ENCODE measurements at places on chromosomes 3 and 15.

- H3K4me1 ChIP-seq = no peaks in the 10 kb centered on the region
- H3K27ac ChIP-seq = no peak overlapping the region
- DNase-seq = no peak
- H3K27me3 ChIP-seq = no peaks in the 10 kb centered on the region
- no peaks in the 10 kb centered on the region for H3K36me3 ChIP-seq
Measured at GRCh38 chr3:95277613-95278012, 1214.8 kb downstream of the NSUN3 start.

- no peak for DNase-seq
- H3K27ac ChIP-seq = no peak overlapping the region
- no peak overlapping the region for H3K4me3 ChIP-seq
- no peaks in the 10 kb centered on the region for H3K4me1 ChIP-seq
Measured at GRCh38 chr3:128550113-128550440, 57.1 kb upstream of the GATA2 start.

GRCh38 chr3:187739561-187740332 lies 5.5 kb downstream of the BCL6 start:
- H3K36me3 ChIP-seq = peaks cover 14% of the 10 kb centered on the region
- DNase-seq = peak; percentile 91
- peaks cover 62% of the 10 kb centered on the region for H3K4me1 ChIP-seq

GRCh38 chr15:65916664-65917406 lies 47.5 kb downstream of the RAB11A start:
- H3K4me3 ChIP-seq = peak overlapping the region; percentile 28
- peak overlapping the region; percentile 10 for H3K27ac ChIP-seq
- DNase-seq = peak; percentile 65
- H3K4me1 ChIP-seq = peaks cover 45% of the 10 kb centered on the region
- no peaks in the 10 kb centered on the region for H3K27me3 ChIP-seq

- no peak overlapping the region for H3K27ac ChIP-seq
- no peak for DNase-seq
- no peaks in the 10 kb centered on the region for H3K4me1 ChIP-seq
Measured at GRCh38 chr3:69766638-69767037, 27.4 kb downstream of the MITF start.

DNA sequence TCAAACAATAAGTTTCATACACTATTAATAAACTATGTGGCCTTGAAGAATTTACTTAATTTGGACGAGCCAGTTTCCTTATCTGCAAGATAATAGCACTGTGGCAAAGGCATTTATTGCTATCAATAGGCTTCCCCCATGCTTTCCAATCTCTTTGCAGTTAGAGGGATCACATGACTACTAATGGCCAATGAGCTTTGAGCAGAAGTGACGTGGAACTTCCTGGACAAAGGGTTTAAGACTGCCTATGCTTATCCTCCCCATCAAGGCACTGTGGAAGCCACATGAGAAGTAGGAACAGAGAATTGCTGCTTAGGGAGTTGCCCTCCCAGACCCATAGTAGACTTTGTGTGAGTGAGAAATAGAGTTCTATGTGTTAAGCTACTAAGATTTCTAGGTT lies 16.7 kb upstream of the ZMAT3 start:
- no peak for DNase-seq
- peaks cover 20% of the 10 kb centered on the region for H3K4me1 ChIP-seq
- H3K27me3 ChIP-seq = no peaks in the 10 kb centered on the region

- DNase-seq = no peak
- H3K4me3 ChIP-seq = no peak overlapping the region
- no peak overlapping the region for H3K27ac ChIP-seq
- no peaks in the 10 kb centered on the region for H3K36me3 ChIP-seq
- peaks cover 28% of the 10 kb centered on the region for H3K27me3 ChIP-seq
Measured at GRCh38 chr3:45362161-45362560, 26.2 kb upstream of the LARS2 start.

DNA sequence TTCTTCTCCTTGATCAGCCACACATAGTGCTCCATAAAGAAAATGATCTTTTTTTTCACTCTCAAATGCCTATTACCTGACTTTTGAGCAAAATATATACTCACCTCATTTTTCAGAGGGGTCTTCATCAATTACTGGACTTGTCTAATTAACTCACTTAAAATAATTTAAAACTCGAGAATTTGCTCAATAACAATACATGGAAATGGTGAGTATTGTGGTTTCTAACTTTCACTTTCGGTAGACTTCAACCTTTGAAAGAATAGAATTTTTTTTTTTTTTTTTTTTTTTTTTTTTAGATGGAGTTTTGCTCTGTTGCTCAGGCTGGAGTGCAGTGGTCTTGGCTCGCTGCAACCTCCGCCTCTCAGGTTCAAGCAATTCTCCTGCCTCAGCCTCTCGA lies 17.7 kb upstream of the EPHB1 start:
- H3K4me3 ChIP-seq = no peak overlapping the region
- H3K4me1 ChIP-seq = no peaks in the 10 kb centered on the region
- no peak for DNase-seq
- no peaks in the 10 kb centered on the region for H3K36me3 ChIP-seq

DNA sequence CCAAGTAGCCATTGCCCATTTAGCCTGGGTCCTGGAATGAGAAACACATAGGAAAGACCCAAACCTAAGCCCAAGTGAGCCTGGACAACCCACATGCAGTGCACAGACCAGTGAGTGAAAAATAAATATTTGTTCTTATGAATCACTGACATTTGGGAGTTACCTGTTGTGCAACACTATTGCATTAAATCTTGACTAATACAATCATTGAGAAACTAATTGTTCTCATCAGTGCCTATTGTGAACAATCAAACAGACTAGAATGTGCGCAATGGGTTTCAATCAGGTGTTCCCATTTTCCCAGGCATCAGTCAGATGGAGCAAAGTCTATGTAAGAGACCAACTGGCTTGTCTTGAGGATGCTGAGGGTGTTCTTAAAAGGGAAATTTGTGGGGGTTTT lies 54.7 kb upstream of the CNOT10 start:
- H3K4me1 ChIP-seq = no peaks in the 10 kb centered on the region
- peaks cover 5% of the 10 kb centered on the region for H3K27me3 ChIP-seq
- no peak for DNase-seq
- H3K27ac ChIP-seq = no peak overlapping the region
- H3K36me3 ChIP-seq = no peaks in the 10 kb centered on the region

DNA sequence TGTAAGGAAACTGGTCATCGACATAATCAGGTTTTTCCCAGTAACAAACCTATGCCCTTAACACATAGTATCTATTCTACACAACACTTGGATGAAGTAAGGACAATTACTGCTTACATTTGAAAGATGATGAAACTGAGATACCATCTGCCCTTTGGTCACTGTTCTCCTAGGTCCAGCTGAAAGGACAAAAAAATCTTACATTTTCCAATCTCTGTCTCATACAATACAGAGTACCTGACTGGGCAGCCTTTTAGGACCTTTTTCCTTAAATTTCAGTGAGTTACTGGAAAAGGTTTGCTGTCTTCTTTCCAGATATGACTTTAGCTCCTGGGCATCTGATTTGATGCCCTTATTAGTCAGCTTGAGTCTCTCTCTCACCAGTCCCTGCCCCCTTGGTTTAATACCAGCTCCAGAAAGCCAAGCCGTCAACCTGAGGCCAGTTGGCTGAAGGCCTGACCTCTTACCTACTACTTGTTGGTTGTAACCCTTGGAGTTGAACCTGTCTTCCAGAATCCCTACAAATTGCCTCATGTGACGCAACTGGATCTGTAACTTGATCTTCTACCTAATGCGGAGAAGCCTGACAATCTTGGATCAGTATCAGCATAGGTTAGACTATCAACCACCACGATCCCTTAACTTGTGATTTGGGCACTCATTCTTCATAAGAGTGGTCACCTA lies 355.3 kb upstream of the ZNF385D start:
- DNase-seq = no peak
- H3K36me3 ChIP-seq = no peaks in the 10 kb centered on the region
- no peak overlapping the region for H3K27ac ChIP-seq
- H3K4me3 ChIP-seq = no peak overlapping the region
- no peaks in the 10 kb centered on the region for H3K4me1 ChIP-seq

DNA sequence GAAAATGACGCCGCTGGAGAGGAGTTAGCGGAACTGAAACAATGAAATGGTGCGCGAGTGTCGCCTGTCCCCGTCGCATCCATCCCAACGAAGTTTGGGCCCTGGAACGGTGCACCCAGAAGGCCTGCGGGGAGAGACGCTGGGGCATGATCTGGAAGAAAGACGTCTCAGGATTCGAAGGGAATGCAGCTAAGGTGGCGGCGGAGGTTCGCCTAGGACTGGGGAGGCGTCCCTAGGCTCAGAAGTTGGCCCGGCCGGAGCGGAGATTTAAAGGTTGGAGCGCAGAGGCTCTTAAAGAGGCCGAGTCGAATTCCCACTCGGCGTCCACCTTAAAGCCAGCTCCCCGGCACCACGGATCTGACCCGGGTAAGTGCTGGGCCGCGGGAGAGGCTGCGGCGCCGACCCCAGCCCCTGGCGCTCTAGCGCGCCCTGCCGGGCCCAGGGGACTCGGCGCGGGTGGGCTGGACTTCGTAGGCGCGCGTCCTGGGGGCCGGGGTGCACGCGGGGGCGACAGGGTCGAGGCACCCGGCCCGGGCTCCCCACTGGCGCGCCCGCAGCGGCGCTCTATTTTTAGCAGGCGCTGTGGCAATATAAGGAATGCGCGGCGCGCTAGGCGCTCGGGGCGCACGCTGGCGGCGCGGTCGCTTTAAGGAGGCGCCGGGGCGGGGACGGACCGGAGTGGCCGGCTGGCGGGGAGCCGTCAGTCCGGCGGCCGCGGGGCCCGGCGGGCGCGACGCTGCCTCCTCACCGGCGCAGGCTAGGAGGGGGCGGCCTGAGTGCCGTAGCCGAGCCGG lies at the start of gene MRAS:
Gene MRAS (plus strand): TSS at position 620 of the 794 bp plus-strand sequence. CDS start 24,305 bp downstream, outside the sequence.
- peaks cover 36% of the 10 kb centered on the region for H3K27me3 ChIP-seq
- H3K36me3 ChIP-seq = no peaks in the 10 kb centered on the region
- peak within 1 kb of the TSS; percentile 85 for H3K4me3 ChIP-seq
- H3K27ac ChIP-seq = no peak within 1 kb of the TSS
- peak; percentile 55 for DNase-seq
- peaks cover 6% of the 10 kb centered on the region for H3K4me1 ChIP-seq

GRCh38 chr3:99808163-99808794 lies 9.4 kb upstream of the CMSS1 start:
- peaks cover 6% of the 10 kb centered on the region for H3K36me3 ChIP-seq
- peak; percentile 35 for DNase-seq
- no peak overlapping the region for H3K4me3 ChIP-seq
- H3K4me1 ChIP-seq = peaks cover 6% of the 10 kb centered on the region

- H3K36me3 ChIP-seq = peaks cover 8% of the 10 kb centered on the region
- no peak for DNase-seq
- peak overlapping the region; percentile 21 for H3K27ac ChIP-seq
- no peaks in the 10 kb centered on the region for H3K4me1 ChIP-seq
Measured at GRCh38 chr3:13378155-13378554, 42.0 kb downstream of the NUP210 start.

DNA sequence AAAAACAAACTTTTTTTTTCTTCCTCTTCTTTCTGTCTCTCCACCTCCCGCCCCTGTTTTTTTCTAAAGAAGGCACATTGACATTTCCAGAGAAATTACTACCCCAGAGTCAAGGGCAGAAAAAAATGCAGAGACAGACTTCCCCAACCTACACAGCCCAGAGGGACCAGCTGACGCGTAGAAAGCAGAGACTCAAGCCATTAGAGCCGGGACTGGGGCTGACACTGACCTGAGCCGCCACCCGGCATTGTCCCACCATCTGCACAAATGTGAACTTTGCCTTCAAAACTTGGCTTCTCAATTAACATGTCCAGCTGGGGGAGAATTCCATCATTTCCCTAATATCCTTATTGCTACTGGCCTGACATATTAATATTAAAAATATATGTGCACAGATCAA lies 385.6 kb downstream of the NR2F2 start:
- no peaks in the 10 kb centered on the region for H3K36me3 ChIP-seq
- no peaks in the 10 kb centered on the region for H3K27me3 ChIP-seq
- no peak overlapping the region for H3K4me3 ChIP-seq
- no peak for DNase-seq

Data from activated T-cell treated with anti-CD3 and anti-CD28 coated beads, Interleukin-2, amount 50 U/mL, for 72 hours (primary cell).